ENCODE measurements at places on chromosomes 3 and 15.

DNA sequence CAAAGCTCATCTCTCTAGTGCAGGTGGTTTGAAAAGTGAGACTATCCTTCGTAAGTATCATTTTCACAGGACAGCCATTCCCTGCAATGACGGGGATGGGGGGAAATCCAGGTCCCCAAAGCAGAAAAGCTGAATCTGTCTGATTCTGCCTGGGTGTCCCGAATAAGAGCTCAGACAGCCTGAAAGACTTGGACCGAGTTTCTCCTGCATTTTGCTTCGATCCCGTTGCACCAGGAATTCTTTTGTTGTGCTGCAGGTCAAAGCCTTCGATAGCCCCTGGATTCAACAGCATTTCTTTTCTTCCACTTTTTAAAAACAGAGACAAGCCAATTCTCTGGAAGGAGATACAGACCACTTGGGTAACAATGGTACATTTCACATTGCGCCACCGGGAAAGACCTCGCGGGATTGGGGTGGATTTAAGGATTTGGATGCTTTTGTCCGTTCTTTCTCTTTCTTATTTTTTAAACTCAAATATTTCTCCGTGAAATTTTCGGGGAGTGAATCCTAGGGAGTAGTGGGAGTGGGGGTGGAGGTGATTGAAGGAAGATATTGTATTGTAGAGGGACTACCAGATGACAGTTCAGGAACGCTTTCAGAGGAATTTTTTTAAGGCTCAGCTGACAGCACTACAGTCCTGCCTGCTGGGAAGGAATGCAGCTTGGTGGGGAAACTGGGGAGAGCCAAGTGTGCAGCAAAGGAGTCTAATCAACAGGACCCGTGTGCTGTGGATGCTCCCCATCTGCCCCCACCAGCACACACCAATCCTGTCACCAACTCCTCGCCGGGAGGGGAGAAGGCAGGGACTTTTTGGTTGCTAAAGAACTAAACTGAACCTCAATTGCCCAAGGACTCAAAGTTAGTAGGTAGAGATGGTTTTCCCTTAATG lies 2.6 kb downstream of the SLITRK3 start:
- DNase-seq, result no peak

- no peak for DNase-seq
These were observed 158.1 kb downstream of the SSR3 start for GRCh38 chr3:156396851-156397250.

DNA sequence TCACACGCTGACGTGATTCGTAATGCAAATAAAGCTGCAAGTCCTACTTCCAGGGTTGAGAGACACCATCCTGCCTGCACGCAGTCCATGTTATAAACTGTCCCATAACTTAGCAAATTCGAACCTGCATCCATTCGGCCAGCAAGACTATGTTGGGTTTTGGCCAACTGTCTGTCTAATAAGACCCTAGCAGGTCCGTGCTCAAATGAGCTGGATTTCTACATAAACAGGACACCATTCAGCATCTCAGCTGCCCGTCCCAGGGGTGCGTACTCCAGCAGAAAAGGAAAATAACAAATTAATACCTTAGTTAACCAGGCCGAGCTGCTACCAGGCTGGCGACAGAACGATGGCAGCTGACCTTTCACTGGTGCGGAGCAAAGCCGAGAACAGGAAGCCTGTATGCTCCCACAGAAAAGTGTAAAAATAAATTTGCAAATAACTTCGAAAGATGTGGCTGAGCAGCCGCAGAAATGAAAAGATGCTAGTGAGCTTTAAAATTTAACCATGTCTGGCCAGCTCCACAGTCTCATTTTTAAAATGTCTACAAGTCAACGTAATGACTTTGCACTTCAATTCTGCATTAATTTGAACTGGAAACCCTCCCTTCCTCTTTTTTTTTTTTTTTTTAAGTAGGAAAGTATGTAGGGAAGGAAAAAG lies 97.1 kb upstream of the SNRPA1 start:
- no peak for DNase-seq

DNA sequence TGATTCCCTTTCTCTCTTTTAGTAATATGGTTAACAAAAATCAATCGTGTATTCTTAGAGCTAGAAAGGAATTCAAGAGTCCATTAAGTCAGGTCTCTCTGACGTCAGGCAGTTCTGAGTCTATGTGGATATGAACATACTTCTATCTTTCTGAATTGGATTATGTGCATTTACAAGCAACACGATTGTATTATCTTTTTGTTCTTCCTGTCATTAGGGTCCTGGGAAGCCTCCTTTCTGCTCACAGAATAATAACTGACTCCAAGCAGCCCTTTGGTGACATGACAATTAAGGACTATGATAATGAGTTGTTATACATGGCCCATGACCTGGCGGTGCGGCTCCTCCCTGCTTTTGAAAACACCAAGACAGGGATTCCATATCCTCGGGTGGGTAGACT lies 14.0 kb downstream of the EDEM1 start:
- no peak for DNase-seq

- no peak for DNase-seq
These were observed 121.0 kb downstream of the ASB7 start for GRCh38 chr15:100723315-100723801.

DNA sequence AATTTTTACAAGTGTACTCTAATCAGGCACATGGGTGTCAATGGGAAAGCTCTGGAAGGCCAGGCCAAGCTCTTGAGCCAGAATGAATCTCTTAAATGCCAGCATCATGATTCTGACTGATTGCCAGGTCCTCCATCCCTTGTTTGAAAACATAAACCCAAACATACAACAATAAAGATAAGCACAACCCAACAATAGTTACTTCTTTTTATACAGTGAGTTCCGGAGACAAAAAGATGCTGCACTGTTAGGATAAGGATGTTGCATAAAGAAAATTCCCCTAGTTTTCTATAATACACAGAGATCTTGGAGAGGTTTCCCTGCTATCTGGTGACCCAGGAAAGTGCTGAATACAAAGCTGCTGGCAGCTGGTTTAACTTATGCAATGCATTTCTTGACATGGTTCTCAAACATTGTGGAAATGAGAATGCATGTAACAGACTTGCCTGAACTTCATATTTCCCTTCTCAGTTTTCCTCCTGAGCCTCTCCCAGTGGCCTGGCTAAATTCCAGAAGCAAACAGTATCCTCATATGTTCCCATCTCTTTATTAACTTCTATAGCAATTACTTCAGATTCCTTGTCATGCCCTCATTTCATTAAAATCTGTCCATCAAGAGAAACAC lies 180.1 kb upstream of the PRICKLE2 start:
- DNase-seq, result no peak

GRCh38 chr15:77821188-77821958 lies 188.7 kb upstream of the LINGO1 start:
- DNase-seq, result peak; percentile 66

- peak; percentile 68 for DNase-seq
These were observed 880 bp downstream of the PPP4R2 start for GRCh38 chr3:72997421-72997961.

GRCh38 chr3:115470254-115470653 lies 153.1 kb upstream of the GAP43 start:
- no peak for DNase-seq

- DNase-seq, result no peak
These were observed 48.9 kb upstream of the ALCAM start for GRCh38 chr3:105317841-105318240.

DNA sequence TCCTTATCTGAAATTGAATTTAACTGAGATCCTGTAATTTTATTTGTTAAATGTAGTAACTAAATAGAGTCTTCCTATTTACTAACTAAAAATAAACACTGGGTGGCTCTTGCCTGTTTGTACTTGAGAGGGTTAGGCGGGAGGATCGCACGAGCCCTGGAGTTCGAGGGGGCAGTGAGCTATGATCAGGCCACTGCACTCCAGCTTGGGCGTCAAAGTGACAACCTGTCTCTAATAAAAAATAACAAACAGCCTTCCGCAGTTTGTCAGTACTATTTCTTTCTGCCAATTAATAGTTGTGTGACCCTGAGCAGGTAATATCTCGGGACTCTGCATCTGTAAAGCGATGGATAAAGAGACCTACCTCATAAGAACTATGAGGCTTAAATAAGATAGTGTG lies 768 bp upstream of the PDE12 start:
- peak; percentile 8 for DNase-seq

DNA sequence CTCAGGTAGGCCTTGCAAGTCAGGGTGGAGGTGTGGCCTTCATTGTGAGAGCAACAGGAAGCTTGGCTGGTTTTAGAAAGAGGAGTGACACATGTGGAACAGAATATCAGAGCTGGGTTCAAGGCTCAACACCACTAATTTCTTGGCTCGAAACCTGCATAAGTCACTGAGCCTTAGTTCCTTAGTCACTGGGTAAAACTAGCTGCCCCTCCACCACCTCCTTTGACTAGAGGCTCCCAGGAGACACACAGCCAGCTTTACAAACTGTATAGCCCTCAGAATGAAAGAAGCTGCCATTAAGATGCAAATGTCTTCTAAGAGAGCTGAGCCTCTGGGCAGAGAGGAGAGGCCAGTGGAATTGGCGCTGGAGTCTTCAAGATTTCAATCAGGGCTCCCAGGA lies 67.7 kb downstream of the CERS3 start:
- DNase-seq, result no peak

DNA sequence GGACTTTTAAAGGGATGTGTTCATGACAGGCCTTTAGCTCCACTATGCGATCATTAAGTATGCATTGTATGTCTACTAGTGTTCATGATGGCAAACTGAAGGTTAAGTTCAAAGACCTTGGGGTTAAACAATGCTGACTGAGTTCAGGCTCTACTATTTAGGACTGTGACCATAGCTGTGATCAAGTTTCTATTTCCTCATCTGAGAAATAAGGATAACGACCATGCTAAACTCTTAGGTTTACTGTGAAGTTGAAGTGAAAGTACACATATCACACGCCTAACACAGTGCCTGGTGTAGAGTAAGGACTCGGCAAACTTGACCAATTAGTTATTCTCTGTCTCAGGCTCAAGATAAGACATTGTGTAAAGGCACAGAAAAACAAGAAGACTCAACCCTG lies 243.2 kb downstream of the MBNL1 start:
- DNase-seq, result no peak

GRCh38 chr3:43770426-43771103 lies 79.8 kb downstream of the ABHD5 start:
- peak; percentile 50 for DNase-seq

DNA sequence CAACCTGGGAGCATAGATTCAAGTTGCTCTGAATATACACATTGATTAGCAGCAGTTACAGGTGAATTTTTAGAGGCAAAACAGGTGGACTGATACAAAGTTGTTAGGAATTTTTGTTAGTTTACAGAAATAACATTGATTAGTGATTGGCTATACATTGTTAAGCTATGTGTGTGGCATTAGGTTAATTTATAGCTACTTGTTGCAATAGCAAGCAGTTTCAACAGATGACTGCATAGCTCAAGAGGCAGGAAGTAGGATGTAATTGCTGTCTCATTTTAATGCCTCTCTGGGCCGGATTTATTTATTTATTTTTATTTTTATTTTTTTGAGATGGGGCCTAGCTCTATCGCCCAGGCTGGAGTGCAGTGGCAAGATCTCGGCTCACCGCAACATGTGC lies 99.7 kb downstream of the TCF12 start:
- no peak for DNase-seq

DNA sequence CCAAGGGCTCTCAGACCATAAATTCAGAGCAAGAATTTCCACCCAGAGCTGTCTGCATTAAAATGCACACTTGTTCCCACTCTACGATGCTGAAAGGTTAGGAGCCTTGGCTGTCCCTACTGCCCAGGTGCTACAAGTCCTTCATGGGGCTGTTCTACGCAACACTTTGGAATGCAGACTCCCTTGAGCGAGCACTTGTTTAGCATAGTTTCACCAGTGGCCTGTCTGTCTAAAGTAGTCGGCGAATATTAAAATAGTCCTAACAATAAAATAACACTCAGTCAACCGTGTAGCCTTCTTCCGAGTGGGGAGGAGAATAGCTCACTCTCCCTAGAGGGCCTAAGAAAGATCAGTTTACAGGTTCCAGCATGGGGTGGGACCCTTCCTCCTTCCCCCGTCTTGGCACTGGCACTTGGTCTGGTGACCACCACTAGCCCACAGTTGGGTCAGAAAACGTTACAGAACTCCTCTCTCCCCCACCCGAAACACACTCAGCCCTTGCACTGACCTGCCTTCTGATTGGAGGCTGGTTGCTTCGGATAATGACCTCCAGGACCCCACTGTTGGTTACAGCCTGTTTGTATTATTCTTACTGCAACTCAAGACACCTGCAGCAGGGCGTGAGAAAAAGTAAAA lies at the start of gene CLDN16:
Gene CLDN16, plus strand, starts transcription at position 586 of the 636 bp plus-strand sequence. CDS start 167 bp downstream, outside the sequence.
- DNase-seq, result no peak
